ENCODE measurements at places on chromosomes 3 and 15.

- no peak for DNase-seq
Observed at GRCh38 chr3:65151666-65152065, 463.9 kb upstream of the ADAMTS9 start.

DNA sequence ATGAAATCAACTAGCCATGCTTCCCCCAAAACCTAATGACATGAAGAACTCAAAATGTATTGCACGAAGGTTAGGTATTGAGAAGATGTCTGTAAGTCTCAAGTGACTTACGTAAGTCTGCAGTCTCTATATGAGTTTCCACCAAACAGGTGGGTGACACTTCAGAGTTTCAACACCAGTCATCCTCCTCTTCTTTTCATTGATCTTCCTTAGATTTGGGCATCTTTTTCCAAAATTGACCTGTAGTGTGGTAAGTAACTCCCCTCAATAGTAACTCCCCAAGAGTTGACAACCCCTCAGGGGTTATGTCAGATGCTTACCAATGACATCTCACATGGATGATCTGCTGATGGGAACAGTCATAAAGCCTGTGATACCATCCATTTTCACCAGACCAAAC, 46.1 kb downstream of the GPR176 start:
- DNase-seq: no peak

DNA sequence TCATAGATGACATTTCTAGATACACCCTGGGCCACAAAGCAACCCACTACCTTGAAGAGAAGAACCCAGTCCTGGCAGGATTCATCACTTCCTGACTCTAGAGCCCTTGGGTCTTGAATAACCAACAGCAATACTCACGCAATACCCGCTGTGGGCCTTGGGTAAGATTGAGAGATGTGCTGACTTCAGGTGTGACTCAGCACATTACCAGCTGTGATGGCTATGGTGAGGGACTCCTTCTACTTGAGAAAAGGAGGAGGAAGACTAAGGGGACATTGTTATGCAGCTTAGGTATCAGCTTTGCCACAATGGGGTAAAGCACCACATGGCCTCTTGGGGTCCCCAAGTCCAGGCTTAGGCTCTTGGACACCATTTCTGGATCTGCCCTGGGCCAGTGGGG, 14.9 kb downstream of the C3orf33 start:
- DNase-seq: no peak

DNA sequence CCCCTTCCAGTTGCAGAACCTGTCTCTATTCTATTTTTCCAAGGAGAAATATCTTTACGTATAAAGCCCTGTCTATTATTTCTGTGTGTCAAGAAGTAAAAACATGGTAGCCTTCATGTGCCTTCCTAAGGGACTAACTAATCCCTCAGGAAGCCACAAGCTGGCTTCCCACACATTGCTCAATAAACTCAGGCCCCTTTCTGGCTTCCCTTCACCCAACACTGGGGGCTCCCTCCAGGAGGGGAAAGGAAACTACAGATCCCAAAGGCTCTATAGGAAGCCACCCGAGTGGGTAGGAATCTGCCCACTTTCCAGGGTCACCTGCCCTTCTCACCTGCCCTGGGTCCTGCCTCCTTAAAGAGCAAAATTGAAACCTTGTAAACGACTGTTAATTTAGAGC, 4.6 kb downstream of the TLE3 start:
- DNase-seq: no peak

DNA sequence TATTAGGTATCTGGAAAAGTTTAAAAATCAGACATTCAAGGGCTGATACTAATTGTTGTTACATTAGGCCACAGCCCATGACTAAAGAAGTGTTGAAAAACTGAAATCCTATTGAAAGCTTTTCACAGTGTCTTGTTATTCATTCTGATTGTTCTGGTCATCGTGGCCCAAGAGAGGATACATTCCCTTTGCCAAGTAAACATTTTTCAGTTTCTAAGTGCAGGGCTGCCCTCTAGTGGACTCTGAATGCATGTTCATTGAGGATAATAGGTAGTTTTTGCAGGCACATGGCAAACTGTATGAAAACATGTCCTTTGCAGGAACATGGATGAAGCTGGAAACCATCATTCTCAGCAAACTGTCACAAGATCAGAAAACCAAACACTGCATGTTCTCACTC, 181.1 kb downstream of the MYRIP start:
- DNase-seq: peak; percentile 41

DNA sequence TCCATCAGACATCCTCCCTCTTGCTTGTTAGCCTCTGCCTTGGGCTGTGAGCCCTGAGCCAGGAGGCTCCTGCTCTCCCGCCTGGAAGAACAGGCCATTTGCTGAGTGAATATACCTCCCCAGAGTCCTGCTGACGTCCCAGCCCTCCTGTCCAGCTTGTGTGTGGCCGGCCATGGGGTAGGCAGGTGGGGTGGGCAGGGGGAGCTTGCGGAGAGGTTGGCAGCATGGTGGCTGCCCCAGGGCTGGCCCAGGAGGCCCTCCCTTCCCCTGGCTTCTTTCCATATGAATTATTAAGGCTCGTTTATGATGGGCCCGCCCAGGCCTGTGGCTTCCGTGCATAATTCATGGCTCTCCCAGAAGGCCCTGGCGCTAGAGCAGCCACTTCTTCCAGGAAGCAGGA, 18.7 kb downstream of the CACNA2D2 start:
- DNase-seq: peak; percentile 62

DNA sequence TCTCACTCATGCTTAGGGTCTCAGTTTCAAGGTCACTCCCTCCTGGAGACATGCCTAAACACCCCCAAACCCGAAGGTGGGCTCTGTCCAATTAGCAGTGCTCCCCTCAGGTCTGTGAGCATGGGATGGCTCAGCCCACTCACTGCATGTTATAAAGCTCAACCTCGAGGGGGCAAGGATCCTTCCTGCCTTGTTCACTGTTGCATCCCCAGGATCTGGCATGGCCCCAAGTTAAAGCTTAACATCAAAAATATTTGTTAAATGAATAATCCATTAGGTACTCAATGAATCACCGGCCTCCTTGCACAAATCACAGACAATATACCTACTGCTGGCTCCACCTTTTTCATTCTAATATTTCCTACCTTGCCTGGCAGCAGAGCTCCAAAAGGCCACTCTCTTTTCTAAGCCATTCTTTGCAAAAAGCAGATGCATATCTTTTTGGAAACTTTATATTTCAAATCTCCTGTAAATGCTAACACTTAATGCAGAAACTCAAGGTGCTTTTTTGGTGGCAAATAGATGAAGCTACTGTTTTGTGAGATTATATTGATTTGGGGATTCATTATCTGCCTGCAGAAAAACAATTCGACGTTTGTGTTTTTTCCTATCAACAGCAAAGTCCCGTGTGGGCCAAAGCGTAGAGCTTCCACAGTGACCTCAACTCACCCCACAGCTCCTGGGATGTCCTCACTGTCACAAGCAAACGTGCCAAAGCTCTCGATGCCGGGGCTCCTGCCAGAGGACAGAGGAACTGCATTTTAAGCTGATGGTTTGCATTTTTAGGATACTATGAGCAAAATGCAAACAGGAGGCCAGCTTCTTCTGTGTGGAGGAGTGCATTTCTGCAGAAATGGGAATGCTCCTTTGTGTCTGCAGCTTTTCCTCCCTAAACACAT, 35.4 kb downstream of the PCOLCE2 start:
- no peak for DNase-seq

DNA sequence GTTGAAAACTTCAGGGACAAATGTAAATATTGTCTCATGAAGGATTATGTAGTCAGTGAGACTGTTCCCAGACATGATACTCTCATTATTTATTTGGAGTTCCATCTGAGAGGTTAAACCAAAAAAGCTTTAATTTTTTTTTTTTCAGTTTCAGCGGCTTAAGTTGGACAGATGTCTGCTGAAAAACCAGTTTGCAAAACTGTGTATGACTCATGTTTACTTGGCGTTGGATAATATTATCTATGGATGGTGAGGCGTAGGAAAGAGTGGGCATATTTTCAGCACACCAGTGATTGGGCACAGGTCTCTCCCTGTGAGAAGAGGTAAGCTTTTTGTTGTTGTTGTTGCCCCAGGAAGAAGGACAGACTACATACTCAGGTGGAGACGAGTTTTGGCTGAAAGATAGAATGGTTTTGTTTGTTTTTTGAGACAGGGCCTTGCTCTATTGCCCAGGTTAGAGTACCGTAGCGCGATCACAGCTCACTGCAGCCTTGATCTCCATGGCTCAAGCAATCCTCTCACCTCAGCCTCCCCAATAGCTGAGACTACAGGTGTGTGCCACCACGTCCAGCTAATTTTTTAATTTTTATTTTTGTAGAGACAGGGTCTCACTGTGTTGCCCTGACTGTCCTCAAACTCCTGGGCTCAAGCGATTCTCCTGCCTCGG, 16.4 kb upstream of the ANXA2 start:
- DNase-seq: no peak

DNA sequence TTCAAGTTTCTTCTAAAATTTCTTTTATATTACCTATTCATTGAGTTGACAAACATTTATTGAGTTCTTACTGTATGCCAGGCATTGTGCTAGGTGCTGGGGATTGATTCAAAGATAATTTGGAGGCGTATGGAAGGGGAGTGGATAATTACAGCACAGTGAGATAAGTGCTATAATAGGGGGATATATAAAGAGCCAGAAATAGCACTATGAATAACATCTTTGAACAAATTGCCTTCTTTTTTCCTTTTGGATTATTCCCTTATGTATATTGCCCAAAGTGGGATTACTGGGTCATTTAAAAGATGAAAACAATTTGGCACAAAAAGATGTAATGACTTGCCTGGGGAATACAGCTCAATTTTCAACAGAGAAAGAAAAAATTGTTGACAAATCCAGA, 64.6 kb downstream of the LPP start:
- no peak for DNase-seq

DNA sequence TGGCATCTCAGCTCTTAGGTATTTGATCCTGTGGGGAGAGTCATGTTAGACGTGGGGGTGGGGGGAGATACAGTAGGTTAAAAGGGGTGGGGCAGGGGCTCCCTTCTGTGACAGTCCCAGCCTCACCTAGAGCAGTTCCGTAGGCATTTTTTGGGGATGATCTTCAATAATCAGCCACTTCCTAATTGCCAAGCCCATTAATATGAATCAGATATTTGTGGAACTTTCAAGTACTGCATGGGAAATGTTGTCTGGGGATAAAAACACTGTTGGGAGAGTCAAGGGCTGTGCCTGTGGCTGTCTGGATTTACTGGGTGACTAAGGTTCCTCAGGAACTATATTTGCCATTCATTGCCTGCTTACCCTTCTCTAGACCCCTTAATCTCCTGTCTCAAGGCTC, 9.5 kb downstream of the C3orf52 start:
- no peak for DNase-seq

DNA sequence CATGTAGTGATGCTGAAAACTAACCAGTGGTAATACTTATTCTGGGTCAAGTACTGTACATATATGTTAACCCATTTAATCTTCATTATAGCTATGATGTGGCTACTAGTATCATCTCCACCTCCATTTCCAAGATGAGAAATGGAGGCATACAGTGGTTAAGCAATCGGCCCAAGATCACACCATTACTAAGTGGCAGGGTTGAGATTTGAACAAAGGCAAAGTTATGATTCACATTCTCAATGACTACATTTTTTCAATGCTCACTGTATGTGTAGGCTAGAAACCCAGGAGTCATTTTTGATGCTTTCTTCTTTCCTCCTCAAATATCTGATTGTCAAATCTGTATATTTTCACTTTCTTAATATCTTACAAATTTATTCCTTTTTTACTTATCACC, 30.2 kb downstream of the ABI3BP start:
- no peak for DNase-seq

Data from glutamatergic neuron (in vitro differentiated cells).